ENCODE measurements at places on chromosomes 7 and 10. TPM values are rescaled to one million over a fixed set of nuclear protein-coding genes. Genes with fewer than 3 reads are reported as not detected.

- no peaks in the 10 kb centered on the region for H3K36me3 ChIP-seq
- H3K4me1 ChIP-seq: no peaks in the 10 kb centered on the region
- no peaks in the 10 kb centered on the region for H3K27me3 ChIP-seq
These were observed 71.0 kb upstream of the SH2B2 start for GRCh38 chr7:102215711-102216110.

- H3K4me3 ChIP-seq: no peak overlapping the region
- no peak overlapping the region for H3K27ac ChIP-seq
- peaks cover 12% of the 10 kb centered on the region for H3K4me1 ChIP-seq
- H3K27me3 ChIP-seq: no peaks in the 10 kb centered on the region
- peak; percentile 42 for DNase-seq
These were observed 42.9 kb upstream of the PCBD1 start for GRCh38 chr10:70931168-70931815.

GRCh38 chr7:113321201-113321600 lies 202.8 kb upstream of the SMIM30 start:
- no peak for DNase-seq
- H3K4me3 ChIP-seq: no peak overlapping the region
- H3K27me3 ChIP-seq: no peaks in the 10 kb centered on the region

- H3K4me1 ChIP-seq: peaks cover 22% of the 10 kb centered on the region
- H3K27me3 ChIP-seq: peaks cover 2% of the 10 kb centered on the region
- H3K4me3 ChIP-seq: no peak overlapping the region
- DNase-seq: no peak
These were observed 11.7 kb upstream of the PRDX3 start for GRCh38 chr10:119190353-119190752.

DNA sequence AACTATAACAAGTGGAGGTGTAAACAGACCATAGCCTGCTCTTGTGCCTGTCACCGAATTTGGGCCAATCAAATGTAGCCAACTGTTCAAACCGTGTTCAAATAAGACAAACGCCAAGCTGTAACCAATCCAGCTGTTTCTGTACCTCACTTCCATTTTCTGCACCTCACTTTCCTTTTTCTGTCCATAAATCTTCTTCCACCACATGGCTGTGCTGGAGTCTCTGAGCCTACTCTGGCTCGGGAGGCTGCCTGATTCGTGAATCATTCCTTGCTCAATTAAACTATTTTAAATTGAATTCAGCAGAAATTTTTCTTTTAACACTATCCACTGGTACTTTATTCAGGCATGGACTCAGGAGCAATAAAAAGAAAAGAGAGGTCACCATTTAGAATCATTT lies 29.9 kb upstream of the COL1A2 start:
- no peaks in the 10 kb centered on the region for H3K4me1 ChIP-seq
- H3K36me3 ChIP-seq: no peaks in the 10 kb centered on the region
- no peak overlapping the region for H3K4me3 ChIP-seq
- H3K27me3 ChIP-seq: peaks cover 3% of the 10 kb centered on the region
- DNase-seq: no peak
- no peak overlapping the region for H3K27ac ChIP-seq

DNA sequence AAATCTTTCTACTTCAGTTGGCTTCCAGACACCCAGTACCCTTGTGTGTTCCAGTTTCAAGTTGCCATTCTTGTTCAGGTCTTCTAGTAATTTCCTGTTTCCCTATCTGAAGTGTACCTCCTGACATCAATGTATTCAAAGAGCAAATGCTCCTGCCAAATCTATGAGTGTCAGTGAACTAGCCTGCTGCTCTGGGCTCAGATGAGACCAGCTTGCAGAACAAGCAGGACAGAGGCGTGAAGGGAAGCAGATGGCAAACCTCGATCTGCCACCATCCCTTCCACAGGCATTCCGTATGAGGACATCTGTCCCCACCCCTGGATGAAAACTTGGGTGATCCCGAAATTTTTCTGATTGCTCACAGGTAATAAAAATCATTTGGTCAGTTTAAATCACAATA lies 4.4 kb upstream of the MPP7 start:
- H3K36me3 ChIP-seq: no peaks in the 10 kb centered on the region
- DNase-seq: no peak
- no peak overlapping the region for H3K27ac ChIP-seq
- peaks cover 28% of the 10 kb centered on the region for H3K27me3 ChIP-seq
- H3K4me3 ChIP-seq: no peak overlapping the region

DNA sequence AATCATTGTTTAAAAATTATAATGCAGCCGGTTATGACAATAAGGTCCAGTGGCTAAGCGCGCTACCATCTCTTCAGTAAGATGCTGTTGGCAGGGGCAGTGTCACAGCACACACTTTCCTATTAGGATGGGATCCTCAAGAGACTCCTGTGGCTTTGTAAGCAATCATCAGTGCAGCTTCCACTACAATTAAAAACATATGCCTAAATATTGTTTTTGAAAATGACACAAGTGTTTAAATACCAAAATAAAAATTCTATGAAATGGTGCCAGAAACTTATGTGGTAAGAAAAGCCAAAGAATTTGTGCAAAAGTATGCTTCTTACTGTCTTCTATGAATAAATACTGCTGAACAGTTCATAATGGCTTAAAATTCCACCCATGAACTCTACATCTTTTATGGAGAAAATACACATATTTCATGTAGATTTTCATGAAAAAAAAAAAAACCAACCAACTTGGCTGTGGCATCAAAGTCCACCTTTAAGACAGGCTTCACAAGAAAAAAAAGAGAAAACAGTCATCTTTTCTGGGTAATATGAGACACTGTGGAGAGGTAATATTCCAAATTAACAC lies 132.8 kb downstream of the SEMA3C start:
- H3K36me3 ChIP-seq: no peaks in the 10 kb centered on the region
- no peak for DNase-seq
- no peak overlapping the region for H3K4me3 ChIP-seq

DNA sequence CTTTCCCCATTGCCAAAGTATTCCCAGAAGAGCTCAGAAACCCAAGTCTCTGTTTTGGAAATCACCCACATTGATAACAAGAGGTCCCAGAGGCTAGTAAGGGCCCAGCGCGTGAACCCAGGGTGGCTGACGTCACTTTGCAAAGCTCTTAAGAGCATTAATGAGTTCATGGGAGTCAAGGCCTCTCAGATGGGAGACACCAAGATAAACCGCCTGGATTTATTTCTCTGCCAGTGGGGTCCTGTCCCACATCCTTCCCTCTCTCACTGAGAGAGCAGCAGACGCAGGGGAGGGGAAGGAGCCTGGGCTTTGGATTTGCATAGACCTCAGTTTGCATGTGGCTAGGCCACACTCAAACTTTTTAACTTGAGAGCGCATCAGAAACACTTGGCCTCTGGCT lies 184.8 kb upstream of the PDE1C start:
- H3K4me1 ChIP-seq: peaks cover 4% of the 10 kb centered on the region
- no peak for DNase-seq
- H3K27me3 ChIP-seq: no peaks in the 10 kb centered on the region
- no peaks in the 10 kb centered on the region for H3K36me3 ChIP-seq
- H3K27ac ChIP-seq: no peak overlapping the region

DNA sequence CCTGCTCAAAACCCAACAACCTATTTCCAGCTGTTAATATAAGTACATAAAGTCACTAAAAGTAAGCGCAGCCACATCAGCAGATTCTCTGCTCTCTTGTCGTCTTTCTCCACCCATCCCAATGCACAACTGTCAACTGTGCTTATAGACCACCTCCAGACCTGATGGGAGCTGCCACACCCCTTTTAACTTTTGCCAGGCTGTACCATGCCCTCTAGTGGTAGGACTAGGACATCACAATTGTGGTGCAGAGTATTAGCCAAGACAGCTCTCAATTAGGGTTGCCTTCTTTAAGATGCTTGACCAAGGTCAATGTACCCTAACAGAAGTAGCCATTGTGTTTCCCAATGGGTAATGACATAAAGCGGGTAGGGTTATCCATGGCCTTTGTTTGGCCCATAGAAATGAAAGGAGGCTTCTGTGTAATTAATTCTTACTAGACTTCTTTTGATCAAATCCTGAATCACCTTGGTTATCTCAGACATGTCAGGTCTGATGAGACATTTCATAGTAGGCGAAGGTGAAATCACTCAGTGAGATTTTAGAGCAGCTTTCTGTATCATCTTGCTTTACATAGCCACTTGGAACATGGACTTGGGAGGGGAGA lies 68.1 kb downstream of the SCRN1 start:
- peaks cover 13% of the 10 kb centered on the region for H3K27me3 ChIP-seq
- no peaks in the 10 kb centered on the region for H3K4me1 ChIP-seq
- DNase-seq: peak; percentile 61
- H3K4me3 ChIP-seq: no peak overlapping the region
- H3K36me3 ChIP-seq: no peaks in the 10 kb centered on the region

- H3K4me1 ChIP-seq: no peaks in the 10 kb centered on the region
- no peaks in the 10 kb centered on the region for H3K27me3 ChIP-seq
- no peak for DNase-seq
- no peaks in the 10 kb centered on the region for H3K36me3 ChIP-seq
These were observed 254.6 kb downstream of the XPNPEP1 start for GRCh38 chr10:109668703-109669102.

GRCh38 chr7:112083776-112084355 lies 122.3 kb downstream of the DOCK4 start:
- H3K36me3 ChIP-seq: no peaks in the 10 kb centered on the region
- H3K4me3 ChIP-seq: no peak overlapping the region
- no peak for DNase-seq
- H3K4me1 ChIP-seq: peaks cover 16% of the 10 kb centered on the region
- H3K27me3 ChIP-seq: peaks cover 34% of the 10 kb centered on the region

DNA sequence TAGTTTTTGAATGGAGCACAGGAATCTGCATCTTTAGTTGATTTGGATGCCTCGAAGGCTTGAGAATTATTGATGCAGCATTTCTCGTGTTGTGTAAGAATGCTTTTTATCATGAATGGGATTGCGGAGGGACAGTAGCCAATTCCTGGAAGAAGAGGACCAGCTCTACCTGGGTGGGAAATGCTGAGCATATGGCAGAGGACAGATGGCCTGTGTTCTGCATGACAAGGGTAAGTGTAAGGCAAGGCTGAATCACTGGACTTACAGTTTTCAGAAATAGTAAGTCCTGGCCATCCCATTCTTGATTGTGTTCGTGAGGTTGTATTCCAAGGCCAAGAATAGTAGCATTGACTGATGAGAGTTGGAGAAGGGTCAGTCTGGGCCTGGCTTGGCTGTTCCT lies 15.9 kb downstream of the RP9 start:
- H3K27me3 ChIP-seq: no peaks in the 10 kb centered on the region
- no peak overlapping the region for H3K4me3 ChIP-seq
- H3K4me1 ChIP-seq: no peaks in the 10 kb centered on the region

- H3K4me1 ChIP-seq: no peaks in the 10 kb centered on the region
- no peak overlapping the region for H3K4me3 ChIP-seq
- DNase-seq: no peak
- H3K36me3 ChIP-seq: no peaks in the 10 kb centered on the region
- no peak overlapping the region for H3K27ac ChIP-seq
These were observed 38.5 kb downstream of the MTURN start for GRCh38 chr7:30173058-30173897.

- H3K27ac ChIP-seq: no peak overlapping the region
- H3K4me3 ChIP-seq: no peak overlapping the region
- peaks cover 42% of the 10 kb centered on the region for H3K4me1 ChIP-seq
- DNase-seq: no peak
These were observed 32.0 kb downstream of the VOPP1 start for GRCh38 chr7:55540226-55540858.

Gene KIAA1217
- total RNA-seq: 0.12 TPM

Gene UTF1
- not detected for total RNA-seq

Gene CARD11
- total RNA-seq: 136 TPM

Gene LDB1
- 83.5 TPM for total RNA-seq

Gene AUTS2
- total RNA-seq: 24.4 TPM
